ENCODE measurements at places on chromosomes 3 and 15.

DNA sequence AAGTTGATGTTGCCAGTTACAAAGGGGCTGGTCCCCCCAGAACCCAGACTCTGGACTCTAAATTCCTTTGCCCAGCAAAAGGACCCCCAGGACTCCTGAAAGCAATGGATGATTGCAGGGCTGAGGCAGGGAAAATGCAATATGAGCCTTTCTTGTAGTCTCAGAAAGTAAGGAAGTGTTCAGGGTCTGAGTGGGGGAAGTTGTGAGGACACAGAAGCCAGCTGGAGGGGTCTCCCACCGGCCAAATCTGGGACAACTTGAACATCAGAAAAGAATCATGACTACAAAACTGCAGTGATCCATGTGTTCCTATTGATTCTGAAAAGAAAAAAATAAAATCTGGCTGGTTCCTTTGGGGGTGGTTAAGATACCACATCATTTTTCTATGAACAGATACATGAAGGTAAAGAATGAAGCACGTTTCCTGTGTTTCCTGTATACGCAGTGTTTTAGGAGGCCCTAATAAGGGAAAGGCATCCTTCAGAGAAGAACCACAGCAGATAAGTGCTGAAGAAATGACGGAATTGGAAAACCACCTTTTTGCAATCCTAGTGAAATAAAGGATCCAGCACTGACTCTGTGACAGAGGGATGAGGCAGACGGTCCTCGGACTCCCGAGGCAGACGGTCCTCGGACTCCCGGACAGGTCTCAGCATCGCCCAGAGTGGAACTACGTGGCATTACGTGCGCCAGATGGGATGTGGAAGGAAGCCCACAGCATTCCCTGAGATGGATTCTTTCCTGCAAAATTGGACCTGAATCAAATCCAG lies 22.2 kb upstream of the GRIP2 start:
- no peak for DNase-seq

DNA sequence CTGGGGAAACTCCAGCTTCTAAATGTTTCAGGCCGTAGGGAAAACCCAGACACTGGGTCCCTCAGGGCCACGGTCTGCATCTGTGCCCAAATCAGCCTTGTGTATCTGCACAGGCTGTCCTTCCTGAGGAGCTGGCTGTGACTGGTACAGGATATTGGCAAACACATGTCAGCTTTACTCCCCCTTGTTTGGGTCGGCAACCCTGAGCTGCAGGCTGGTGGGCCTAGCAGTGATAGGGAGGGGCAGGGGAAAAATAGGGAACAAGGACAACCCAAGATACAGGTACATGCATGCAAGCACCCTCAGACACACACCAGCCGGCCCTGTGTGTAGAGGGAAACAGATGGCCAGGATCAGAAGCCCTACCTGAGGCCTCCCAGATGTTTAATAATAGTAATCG lies 28.7 kb upstream of the HCN4 start:
- DNase-seq, result no peak

- DNase-seq, result no peak
These were observed 38.8 kb downstream of the CBLB start for GRCh38 chr3:105829871-105830622.

- DNase-seq, result peak; percentile 11
These were observed 169.0 kb downstream of the ABHD5 start for GRCh38 chr3:43859766-43860165.

DNA sequence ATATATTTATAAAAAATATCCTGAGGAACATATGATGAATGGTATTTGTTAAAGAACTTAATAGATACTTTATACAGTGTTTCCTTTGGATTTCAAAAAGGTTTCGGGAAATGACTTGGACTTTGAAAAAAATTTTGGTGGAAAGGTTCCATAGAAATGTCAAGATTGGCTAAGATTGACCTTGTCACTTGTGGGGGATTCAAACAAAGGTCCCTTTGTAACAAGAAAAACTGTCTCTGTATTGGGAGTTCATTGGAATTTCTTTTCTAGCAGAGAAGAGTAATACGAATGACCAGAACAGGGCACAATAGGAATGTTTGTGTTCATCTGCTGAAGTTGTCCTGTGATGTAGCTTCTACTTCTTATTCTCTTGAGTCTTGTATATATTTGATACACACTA lies 43.2 kb downstream of the ARHGEF26 start:
- no peak for DNase-seq

DNA sequence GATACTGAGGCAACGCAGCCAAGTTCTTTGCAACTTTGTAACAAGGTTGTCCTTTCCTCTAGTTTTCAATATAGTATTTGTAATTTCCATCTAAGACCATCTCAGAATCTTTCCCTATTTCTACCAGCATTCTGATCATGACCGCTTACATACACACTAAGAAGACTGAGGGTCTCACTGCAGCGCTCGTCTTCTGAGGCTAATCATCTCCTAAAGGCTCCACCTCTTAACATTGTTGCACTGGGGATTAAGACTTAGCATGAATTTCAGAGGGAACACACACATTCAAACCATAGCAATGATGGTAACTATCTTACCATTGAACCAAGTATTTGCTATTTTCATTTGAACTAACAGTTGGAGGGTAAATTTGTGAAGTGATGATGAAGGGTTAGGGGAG lies 463.3 kb upstream of the CCDC54 start:
- DNase-seq, result no peak

- DNase-seq, result no peak
These were observed 15.5 kb downstream of the ZDHHC3 start for GRCh38 chr3:44960387-44961026.

GRCh38 chr3:43035801-43036365 lies 56.8 kb downstream of the GASK1A start:
- peak; percentile 32 for DNase-seq

DNA sequence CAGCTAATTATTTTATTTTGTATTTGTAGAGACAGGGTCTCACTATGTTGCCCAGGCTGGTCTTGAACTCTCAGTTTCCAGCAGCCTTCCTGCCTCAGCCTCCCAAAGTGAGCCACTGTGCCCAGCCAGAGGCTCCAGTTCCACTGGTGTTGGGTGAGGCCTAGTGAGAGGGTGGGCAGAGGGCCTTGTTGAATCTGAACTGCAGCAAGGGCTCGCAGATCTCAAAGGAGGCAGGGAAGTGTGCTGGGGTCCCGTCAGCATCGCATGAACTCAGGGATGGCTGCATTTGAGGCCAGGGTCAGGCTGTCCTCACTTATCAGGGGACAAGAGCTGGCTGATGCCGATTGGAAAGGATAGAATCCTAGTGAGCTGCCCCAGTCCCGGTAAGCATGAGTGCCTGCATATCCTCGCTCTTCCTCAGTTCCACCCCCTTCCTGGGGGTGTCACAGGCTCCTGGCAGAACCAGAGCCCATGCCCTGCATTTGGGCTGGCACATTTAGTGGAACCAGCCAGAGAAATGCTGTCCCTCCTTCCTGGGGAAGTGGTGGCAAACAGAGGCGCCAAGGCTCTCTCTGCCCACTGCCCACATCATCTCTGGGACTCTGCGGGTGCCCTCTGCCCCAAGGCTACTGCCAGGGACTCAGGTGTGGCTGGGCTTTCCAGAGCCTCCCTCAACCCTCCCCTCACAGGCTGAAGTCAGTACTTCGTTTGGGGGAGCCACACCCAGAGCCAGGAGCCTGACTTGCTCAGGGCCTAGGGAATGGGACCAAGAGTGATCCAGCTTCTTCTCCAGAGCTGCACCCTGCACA lies 24.1 kb downstream of the ALS2CL start:
- no peak for DNase-seq

GRCh38 chr3:128799653-128800052 lies 73.7 kb downstream of the RAB7A start:
- no peak for DNase-seq

GRCh38 chr15:38038659-38039442 lies 104.4 kb downstream of the TMCO5A start:
- no peak for DNase-seq

DNA sequence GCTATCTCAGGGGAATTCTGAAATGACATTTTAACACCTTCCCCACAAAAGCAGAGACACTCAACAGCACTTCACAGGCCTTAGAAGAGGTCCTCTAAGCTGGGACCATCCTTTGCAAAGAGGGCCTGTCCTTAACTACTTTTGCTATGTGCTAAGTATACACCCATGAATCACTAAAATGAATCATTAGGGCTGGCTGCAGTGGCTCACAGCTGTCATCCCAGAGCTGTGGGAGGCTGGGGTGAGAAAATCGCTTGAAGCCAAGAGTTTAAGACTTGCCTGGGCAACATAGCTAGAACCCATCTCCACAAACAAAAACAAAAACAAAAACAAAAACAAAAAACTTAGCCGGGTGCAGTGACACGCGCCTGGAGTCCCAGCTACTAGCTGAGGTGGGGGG lies 53.9 kb upstream of the MELTF start:
- DNase-seq, result no peak

GRCh38 chr3:61974662-61975061 lies 398.7 kb downstream of the FEZF2 start:
- no peak for DNase-seq

GRCh38 chr15:69341356-69341755 lies 42.6 kb downstream of the PAQR5 start:
- DNase-seq, result no peak

GRCh38 chr3:82033186-82033585 lies 271.7 kb upstream of the GBE1 start:
- DNase-seq, result no peak

DNA sequence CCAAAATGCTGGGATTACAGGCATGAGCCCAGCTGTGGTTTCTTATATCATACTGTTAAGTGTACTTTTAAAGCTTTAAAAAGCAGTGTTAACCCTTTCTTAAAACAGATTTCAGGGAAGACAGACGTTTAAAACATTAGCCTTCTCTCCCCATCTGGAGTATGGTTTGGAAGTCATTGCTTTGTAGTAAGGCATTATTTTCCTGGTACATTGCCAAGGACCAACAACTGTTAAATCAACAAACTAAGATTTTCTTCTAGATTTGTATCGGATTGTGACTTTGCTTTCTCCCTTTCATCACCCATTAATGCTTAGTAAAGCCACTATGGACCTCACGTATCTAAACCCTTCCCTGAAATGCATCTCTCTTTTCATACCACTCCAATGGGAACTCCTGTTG lies 50.5 kb downstream of the UBE2E1 start:
- DNase-seq, result no peak

- no peak for DNase-seq
These were observed 45.7 kb upstream of the INO80 start for GRCh38 chr15:41161736-41162135.

DNA sequence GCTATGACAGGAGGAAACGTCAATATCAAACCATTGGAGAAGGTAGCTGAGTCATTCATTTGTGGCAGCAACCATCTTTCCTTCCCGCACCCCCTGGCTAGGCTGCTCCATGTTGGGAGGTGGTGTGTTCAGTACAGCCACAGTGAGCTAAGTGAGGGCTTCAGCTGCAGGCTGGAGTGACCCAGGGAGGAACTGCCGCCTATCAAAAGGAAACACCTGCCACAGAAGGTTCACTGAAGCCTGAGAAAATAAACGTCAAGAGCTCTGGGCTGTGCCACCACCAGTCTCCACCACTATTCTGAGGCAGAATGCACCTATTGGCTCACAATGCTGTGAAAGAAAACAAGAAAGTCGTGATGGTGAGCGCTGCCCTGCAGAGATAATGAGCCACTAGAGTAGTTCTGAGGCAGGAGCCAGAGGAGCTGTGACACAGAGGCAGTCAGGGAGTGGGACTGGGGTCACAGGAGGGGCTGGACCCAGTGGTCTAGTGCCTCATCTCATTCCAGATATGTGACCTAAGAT lies 34.8 kb upstream of the CD47 start:
- no peak for DNase-seq

DNA sequence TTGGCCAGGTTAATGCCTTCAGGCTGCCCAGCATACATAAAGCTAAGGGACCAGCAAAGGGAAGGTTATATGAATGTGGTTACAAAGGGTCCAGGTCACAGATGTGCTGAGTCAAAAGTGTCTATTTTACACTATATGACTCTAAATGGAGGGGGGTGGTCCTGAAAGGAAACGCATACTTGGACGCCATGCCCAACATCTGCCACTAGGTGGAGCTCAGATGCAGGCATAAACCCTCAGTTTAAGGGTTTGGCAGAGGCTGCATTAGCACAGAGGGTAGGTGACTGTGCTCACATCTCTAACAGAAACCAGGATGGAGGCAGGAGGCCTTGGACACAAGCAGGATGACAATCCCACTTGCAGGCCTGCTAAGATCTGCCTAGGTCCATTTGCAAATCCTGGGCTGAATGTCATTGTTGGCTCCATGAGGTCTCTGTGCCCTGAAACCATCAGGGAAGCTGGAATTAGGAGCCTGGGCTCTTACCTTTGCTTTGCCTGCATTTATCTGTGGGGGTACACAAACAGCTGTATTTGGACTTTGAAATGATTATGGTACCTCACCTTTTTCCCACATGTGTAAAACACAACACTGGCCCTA lies 55.8 kb downstream of the ZNF621 start:
- DNase-seq, result peak; percentile 69

DNA sequence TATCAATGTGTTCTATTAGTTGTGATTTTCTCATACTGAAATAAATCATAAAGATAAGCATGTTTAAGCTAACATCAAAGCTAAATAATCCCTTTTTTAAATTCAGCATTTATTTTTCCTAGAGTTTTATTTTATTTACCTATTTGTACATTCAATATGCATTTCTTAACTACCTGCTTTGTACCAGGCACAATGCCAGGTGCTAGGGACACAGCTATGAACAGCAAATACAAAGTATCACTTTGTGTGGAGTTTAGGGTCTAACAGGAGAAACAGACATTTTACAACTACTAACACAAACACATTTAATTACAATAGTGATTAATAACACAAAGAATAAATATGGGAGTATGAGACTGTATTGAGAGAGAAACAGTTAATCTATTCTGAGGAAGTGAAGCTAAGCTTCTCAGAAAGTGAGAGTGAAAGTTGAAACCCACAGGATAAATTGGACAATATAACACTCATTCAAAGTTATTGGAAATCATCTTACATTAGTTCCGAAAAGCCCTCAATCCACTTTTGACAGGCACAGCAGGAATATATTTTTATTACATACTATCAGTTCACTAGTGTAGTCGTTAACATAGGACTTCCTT lies 159.6 kb downstream of the GBE1 start:
- DNase-seq, result no peak

- no peak for DNase-seq
These were observed 26.5 kb upstream of the CP start for GRCh38 chr3:149247929-149248691.

GRCh38 chr15:68733666-68734065 lies 87.0 kb downstream of the ANP32A start:
- DNase-seq, result no peak

- no peak for DNase-seq
These were observed 71.4 kb downstream of the SPSB4 start for GRCh38 chr3:141122455-141123030.
